Smooth muscle cell of trachea (primary cell): ENCODE measurements at places on chromosomes 12 and 14. TPM values are rescaled to one million over a fixed set of nuclear protein-coding genes. Genes with fewer than 3 reads are reported as not detected.

Gene L2HGDH
- total RNA-seq: 5.6 and 7.4 TPM in 2 replicates

Gene MANSC4
- not detected in 2 replicates for total RNA-seq

Gene PTPRB
- total RNA-seq: 0.33 and 0.73 TPM in 2 replicates

Gene DCN
- total RNA-seq: 863 and 1,986 TPM in 2 replicates

Gene CLEC14A
- total RNA-seq: 2.2 and 15.9 TPM in 2 replicates

Gene AKAP5
- total RNA-seq: 0.17 and 0.29 TPM in 2 replicates

Gene SIX1
- 14.5 and 15.9 TPM in 2 replicates for total RNA-seq

Gene NAV3
- 41.2 and 48.0 TPM in 2 replicates for total RNA-seq

Gene CHURC1
- total RNA-seq: 54.6 and 75.6 TPM in 2 replicates

Gene ARHGAP9
- total RNA-seq: not detected in 2 replicates

Gene PRORP
- 16.0 and 38.8 TPM in 2 replicates for total RNA-seq

Gene GALNT6
- total RNA-seq: 98.1 and 191 TPM in 2 replicates

Gene HOTAIR
- total RNA-seq: not detected in 2 replicates

Gene COCH
- 0.33 and 0.58 TPM in 2 replicates for total RNA-seq

Gene HOXC6
- under 0.01 TPM in 2 replicates for total RNA-seq

Gene CCDC38
- not detected in 2 replicates for total RNA-seq

Gene AMN
- 0.15 and 0.17 TPM in 2 replicates for total RNA-seq

Gene IQSEC3
- under 0.01 and 1.3 TPM in 2 replicates for total RNA-seq

Gene CLMN
- 0.44 and 1.5 TPM in 2 replicates for total RNA-seq

Gene CD4
- 0.15 and 2.2 TPM in 2 replicates for total RNA-seq

Gene TMPRSS12
- not detected in 2 replicates for total RNA-seq

Gene NPFF
- not detected in 2 replicates for total RNA-seq

Gene NELL2
- not detected in 2 replicates for total RNA-seq

Gene ZNF740
- 11.6 and 17.2 TPM in 2 replicates for total RNA-seq
